ENCODE measurements at places on chromosomes 6 and 20. TPM values are rescaled to one million over a fixed set of nuclear protein-coding genes. Genes with fewer than 3 reads are reported as not detected.

Gene SH3BGRL2
- 12.2 TPM for total RNA-seq

Gene FHL5
- total RNA-seq, result not detected

Gene PLA2G7
- under 0.01 TPM for total RNA-seq

Gene C6orf141
- 22.6 TPM for total RNA-seq

Gene SLC26A8
- total RNA-seq, result not detected

Gene CAGE1
- under 0.01 TPM for total RNA-seq

Gene MOCS1
- 5.3 TPM for total RNA-seq

Gene BFSP1
- 2.1 TPM for total RNA-seq

Gene NKAIN4
- total RNA-seq, result 2.7 TPM

Gene ZNF318
- 7.0 TPM for total RNA-seq

Gene EYS
- total RNA-seq, result not detected

Gene HLA-DQB2
- total RNA-seq, result not detected

Gene EBF4
- total RNA-seq, result 2.6 TPM

Gene SLC35F1
- total RNA-seq, result under 0.01 TPM

Gene RSPH4A
- under 0.01 TPM for total RNA-seq

Gene VSTM2L
- total RNA-seq, result 1.4 TPM

Gene BMP2
- total RNA-seq, result 12.0 TPM

Gene MYB
- total RNA-seq, result under 0.01 TPM

Gene BPIFB2
- total RNA-seq, result not detected

Gene AVP
- total RNA-seq, result not detected

Data from nasal cavity respiratory epithelium epithelial cell of viscerocranial mucosa (primary cell).